ENCODE measurements at places on chromosomes 3 and 15.

DNA sequence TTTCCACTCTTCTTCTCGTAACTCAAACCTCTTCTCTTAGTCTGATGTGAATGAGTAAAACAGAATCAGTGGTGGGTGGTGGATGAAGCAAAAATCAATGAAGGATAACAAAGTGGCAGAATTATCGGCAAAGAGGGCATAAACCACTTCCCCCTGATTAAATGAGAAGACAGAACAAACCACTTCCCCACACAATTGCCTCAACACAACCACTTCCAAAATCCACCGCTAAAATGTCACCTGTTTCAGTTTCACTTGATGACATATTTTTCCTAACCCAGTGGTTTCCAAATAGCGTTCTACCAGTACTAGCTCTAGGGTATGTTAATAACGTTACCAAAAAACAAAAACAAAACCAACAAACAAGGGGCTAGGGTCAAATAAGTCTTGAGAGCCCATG, 478.7 kb upstream of the WNT5A start:
- H3K4me1 ChIP-seq = no peaks in the 10 kb centered on the region
- no peak overlapping the region for H3K27ac ChIP-seq
- no peak for DNase-seq
- no peak overlapping the region for H3K4me3 ChIP-seq
- peaks cover 2% of the 10 kb centered on the region for H3K27me3 ChIP-seq
- no peaks in the 10 kb centered on the region for H3K36me3 ChIP-seq

GRCh38 chr3:9081184-9081818, 118.0 kb upstream of the RAD18 start:
- H3K4me3 ChIP-seq = no peak overlapping the region
- no peak overlapping the region for H3K27ac ChIP-seq
- DNase-seq = no peak

DNA sequence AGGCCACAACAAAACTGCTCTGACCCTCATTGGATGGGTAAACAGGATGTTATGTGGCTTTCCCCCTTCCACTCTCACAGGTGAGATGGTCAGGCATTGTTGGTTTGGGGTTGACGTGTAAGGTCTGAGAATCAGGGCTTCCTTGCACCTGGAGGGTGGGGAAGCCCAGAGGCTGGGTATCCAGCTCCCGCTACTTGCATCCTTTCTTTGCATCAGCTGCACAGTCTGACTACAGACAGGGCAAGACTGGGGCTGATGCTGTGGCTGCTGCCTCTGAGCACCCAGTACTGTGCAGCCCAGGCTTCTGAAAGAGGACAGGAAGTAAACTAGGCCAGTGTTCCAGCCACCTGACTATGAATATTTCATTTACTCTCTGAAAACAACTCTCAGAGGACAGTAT, 58.0 kb upstream of the ATP2B2 start:
- H3K27me3 ChIP-seq = peaks cover 17% of the 10 kb centered on the region
- no peaks in the 10 kb centered on the region for H3K4me1 ChIP-seq
- H3K36me3 ChIP-seq = no peaks in the 10 kb centered on the region
- no peak overlapping the region for H3K27ac ChIP-seq
- DNase-seq = no peak

DNA sequence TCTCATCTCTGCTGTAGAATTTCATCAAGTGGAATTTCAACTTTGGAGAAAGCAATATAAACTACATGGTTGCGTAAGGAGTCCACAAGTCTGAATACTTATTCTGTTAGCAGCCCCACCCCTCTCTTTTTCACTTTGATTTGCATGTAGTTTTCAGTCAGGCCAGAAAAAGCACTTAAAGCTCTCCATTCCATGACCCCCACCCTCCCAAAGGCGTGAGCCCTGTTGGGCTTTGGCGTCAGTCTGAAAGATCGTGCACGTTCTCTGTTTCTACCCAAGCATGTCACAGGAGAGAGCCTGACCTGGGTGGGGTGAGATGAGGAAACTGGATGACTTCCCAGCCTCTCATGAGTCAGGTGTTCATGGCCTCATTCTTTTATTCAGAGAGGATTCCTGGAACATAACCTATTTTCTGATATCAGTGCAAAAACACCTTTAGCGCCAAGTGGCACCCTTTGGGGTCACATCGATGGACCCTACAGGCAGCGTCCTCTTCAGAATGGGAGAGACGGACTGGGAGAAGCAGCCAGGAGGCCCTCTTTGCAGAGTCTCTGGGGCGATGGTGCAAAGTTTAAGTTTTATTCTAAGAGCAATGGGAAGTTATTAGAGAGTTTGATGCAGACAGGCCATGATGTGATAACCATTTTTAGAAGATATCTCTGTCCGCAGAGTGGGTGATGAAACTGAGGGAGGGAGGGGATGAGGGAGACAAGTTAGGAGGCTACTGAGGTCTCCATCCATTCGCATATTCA, 55.8 kb downstream of the LSM3 start:
- no peak overlapping the region for H3K4me3 ChIP-seq
- no peak overlapping the region for H3K27ac ChIP-seq
- H3K27me3 ChIP-seq = peaks cover 9% of the 10 kb centered on the region
- DNase-seq = no peak
- peaks cover 9% of the 10 kb centered on the region for H3K4me1 ChIP-seq
- H3K36me3 ChIP-seq = no peaks in the 10 kb centered on the region

DNA sequence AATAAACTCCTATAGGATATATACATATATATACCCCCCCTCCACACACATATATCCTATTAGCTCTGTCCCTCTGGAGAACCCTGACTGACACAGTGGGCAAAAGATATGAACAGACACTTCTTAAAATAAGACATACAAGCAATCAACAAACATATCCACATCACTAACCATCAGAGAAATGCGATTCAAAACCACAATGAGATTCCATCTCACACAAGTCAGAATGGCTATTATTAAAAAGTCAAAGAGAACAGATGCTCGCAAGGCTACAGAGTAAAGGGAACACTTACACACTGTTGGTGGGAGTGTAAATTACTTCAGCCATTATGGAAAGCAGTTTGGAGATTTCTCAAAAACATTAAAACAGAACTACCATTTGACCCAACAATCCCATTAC, 46.2 kb upstream of the ARHGEF26 start:
- H3K27me3 ChIP-seq = peaks cover 1% of the 10 kb centered on the region
- DNase-seq = no peak
- no peaks in the 10 kb centered on the region for H3K4me1 ChIP-seq
- no peaks in the 10 kb centered on the region for H3K36me3 ChIP-seq
- H3K4me3 ChIP-seq = no peak overlapping the region

DNA sequence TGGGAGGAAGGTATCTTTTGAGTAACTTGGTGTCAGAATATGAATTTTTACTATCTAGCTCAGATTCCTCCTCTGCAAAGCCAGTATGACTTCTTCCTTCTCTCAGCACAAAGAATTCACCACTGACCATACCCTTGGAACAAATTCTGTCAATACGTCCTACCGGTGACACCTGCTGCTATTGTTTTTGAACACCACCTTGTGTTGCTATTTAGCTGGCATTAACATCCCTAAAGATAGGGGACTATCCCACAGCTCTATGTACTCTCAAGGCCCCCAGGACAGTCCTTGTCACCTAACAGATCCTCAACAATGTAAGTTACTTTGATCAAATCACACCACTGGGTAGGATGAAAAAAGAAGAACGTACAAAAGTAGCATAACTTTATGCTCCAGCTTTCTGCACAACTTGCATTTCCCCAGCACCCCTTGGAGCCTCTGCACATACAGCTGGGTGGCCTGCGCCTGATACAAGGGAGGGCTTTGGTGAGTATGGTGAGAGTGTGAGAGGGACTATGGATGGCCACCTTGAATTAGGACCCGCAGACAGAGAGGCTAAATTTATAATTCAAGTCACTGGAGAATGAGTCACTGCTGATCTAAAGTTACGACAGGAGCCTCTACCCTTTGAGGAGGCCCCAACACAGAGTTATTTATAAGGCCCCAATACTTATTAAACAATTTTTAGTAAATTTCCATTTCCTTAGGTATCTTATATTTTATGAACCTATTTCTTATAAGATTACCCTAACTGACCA, 2.3 kb upstream of the COLQ start:
- DNase-seq = no peak
- peak overlapping the region; percentile 40 for H3K27ac ChIP-seq
- H3K36me3 ChIP-seq = no peaks in the 10 kb centered on the region
- H3K4me3 ChIP-seq = no peak overlapping the region
- H3K27me3 ChIP-seq = peaks cover 2% of the 10 kb centered on the region

DNA sequence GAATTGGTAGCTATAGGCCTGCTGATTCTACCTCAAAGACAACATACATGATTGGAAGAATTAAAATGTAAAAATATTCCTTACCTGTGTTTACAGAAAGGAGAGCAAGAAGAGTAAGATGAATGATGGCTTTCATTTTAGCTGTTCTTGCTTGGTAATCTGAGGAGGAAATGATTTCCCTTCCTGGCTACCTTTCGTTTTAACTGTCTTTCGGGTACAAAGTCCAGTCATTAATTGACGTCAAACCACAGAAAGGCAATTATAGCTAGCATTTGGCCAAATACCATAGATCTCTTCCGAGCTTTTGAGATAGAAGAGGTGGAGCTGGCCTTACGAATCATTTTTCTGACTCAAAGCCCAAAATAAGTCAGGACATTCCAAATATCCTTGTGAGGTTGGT, at the start of gene MUC13:
Gene MUC13, minus strand, starts transcription at position 175 of the 400 bp plus-strand sequence. Its CDS starts 39 bp downstream, at position 136.
- DNase-seq = no peak
- no peak within 1 kb of the TSS for H3K4me3 ChIP-seq
- H3K4me1 ChIP-seq = no peaks in the 10 kb centered on the region
- no peaks in the 10 kb centered on the region for H3K27me3 ChIP-seq

DNA sequence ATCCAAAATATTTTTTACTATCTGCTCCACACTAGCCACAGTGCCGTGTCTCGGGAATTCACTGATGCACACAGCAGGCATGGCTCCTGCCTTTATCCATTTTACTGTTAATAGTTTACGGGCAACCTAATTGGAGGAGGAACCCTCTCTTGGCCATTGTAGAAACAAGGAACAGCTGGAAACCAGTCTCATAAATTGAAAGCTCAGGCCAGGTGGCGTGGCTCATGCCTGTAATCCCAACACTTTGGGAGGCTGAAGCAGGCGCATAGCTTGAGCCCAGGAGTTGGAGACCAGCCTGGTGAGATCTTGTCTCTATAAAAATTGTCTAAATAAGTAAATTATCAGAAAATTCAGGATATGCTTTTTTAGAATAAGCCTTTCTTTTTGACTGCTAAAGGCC, 39.0 kb downstream of the IL5RA start:
- no peak for DNase-seq
- no peaks in the 10 kb centered on the region for H3K27me3 ChIP-seq
- no peak overlapping the region for H3K4me3 ChIP-seq
- H3K36me3 ChIP-seq = no peaks in the 10 kb centered on the region

- H3K27ac ChIP-seq = peak overlapping the region; percentile 83
- H3K4me3 ChIP-seq = no peak overlapping the region
- peaks cover 20% of the 10 kb centered on the region for H3K4me1 ChIP-seq
- H3K36me3 ChIP-seq = no peaks in the 10 kb centered on the region
- DNase-seq = no peak
These were observed 230.9 kb upstream of the CD96 start for GRCh38 chr3:111311126-111311525.

Data from immature natural killer cell (primary cell).